Lung (tissue), 17 donors: ENCODE measurements at places on chromosomes 12 and 14. TPM values are rescaled to one million over a fixed set of nuclear protein-coding genes. Genes with fewer than 3 reads are reported as not detected.
A peak's percentile ranks its signal among the peaks of the same experiment; 100 is the strongest.

GRCh38 chr12:50057000-50057841 lies at the start of gene ASIC1:
Gene ASIC1 (plus strand): TSS chr12:50057596. CDS start chr12:50058767, 1,171 bp downstream.
- peak; percentile 83 for DNase-seq
- peaks cover 2% of the 10 kb centered on the region for H3K36me3 ChIP-seq

GRCh38 chr14:96205978-96206360 lies 1.3 kb downstream of the BDKRB2 start:
- no peak for DNase-seq
- H3K36me3 ChIP-seq, result no peaks in the 10 kb centered on the region

- no peaks in the 10 kb centered on the region for H3K4me1 ChIP-seq
- no peaks in the 10 kb centered on the region for H3K36me3 ChIP-seq
Measured at GRCh38 chr12:70852416-70853150, 68.0 kb downstream of the PTPRR start.

GRCh38 chr12:50638482-50638880 lies 125.4 kb upstream of the ATF1 start:
- no peaks in the 10 kb centered on the region for H3K27me3 ChIP-seq
- no peak for DNase-seq
- no peak overlapping the region for H3K4me3 ChIP-seq
- peaks cover 4% of the 10 kb centered on the region for H3K36me3 ChIP-seq

DNA sequence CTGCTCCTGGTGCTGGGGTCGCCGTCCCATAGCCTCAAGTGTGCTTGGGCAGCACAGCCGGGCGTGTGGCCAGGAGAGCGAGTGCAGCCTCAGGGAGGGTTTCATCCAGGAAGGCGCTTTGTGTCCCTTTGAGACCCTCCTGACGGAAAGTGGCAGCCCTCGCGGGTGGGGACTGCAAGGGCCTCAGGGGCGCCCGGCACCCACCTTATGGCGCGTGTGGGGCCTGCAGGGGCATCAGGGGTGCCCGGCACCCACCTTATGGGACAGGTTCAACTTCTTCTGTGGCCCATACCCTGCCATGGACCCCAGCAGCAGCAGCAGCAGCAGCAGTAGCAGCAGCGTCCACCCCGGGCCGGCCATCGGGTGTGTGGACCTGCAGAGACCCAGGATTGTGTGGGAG lies 4.5 kb downstream of the LRCOL1 start:
- DNase-seq, result no peak
- H3K4me1 ChIP-seq, result peaks cover 8% of the 10 kb centered on the region
- no peak overlapping the region for H3K4me3 ChIP-seq

GRCh38 chr14:56142314-56142713 lies 24.1 kb downstream of the PELI2 start:
- no peak for DNase-seq
- no peaks in the 10 kb centered on the region for H3K27me3 ChIP-seq
- H3K4me3 ChIP-seq, result no peak overlapping the region
- no peaks in the 10 kb centered on the region for H3K36me3 ChIP-seq
- H3K27ac ChIP-seq, result no peak overlapping the region

DNA sequence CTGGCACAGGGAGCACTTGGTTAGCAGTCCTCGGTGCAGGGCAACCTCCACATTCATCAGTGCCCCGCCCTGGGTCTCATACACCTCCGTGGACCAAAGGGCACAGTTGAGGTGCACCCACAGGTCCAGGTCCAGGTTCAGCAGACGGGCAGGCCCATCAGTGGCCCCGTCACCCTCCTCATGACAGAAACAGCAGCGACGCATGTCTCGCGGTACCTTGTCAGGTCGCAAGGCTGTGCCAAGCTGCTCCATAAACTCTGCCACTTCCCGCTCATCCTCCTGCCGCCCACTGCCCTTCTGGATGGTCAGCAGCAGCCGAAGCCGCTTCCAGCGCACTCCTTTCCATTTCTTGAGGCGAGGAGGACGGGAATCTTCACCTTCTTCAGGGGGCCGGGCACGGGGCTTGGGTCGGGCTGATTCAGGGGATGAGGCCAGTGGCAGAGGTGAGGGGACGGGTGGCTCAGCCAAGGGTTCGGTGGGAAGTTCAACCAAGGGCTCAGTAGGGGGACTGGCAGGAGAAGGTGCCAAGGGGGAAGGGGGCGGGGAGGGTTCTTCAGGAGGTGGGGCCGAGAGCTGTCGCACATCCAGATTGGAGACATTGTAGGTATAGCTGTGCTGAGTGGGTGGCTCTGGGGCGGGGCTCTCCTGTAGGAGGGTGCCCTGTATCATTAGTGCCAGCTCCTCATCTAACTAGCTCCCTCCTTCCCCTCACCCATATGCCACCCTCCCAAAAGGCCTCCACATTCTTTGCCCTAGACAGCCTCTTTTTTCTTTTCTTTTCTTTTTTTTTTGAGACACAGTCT lies 8.3 kb upstream of the PRKAG1 start:
- no peak for DNase-seq
- no peaks in the 10 kb centered on the region for H3K4me1 ChIP-seq
- no peak overlapping the region for H3K4me3 ChIP-seq
- no peak overlapping the region for H3K27ac ChIP-seq

DNA sequence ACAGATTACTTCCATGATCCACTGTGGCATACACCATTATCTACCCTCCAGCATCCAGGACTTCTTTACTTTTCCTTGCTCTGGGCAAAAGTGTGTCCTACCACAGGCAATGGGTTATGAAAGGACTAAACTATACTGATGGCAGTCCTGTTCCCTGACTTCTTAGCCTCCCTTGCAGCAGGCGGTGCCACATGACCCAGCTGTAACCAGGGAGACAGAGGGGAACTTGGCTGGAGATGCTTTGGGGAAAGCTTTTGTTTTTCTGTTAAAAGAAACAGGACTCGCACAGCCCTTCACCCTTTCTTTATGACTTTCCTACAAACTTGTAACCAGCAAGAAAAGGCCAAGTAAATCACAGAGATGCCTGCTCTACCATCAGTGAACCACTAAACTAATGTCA lies 394.4 kb downstream of the PCNX1 start:
- no peaks in the 10 kb centered on the region for H3K27me3 ChIP-seq
- H3K27ac ChIP-seq, result no peak overlapping the region
- no peaks in the 10 kb centered on the region for H3K36me3 ChIP-seq
- no peaks in the 10 kb centered on the region for H3K4me1 ChIP-seq

- no peak overlapping the region for H3K27ac ChIP-seq
- no peaks in the 10 kb centered on the region for H3K4me1 ChIP-seq
- no peak for DNase-seq
- no peak overlapping the region for H3K4me3 ChIP-seq
Measured at GRCh38 chr12:104870797-104871196, 87.3 kb downstream of the SLC41A2 start.

- no peaks in the 10 kb centered on the region for H3K36me3 ChIP-seq
- H3K4me1 ChIP-seq, result no peaks in the 10 kb centered on the region
- no peak overlapping the region for H3K4me3 ChIP-seq
Measured at GRCh38 chr14:30496852-30497251, 62.1 kb upstream of the G2E3 start.

- no peaks in the 10 kb centered on the region for H3K4me1 ChIP-seq
- H3K27me3 ChIP-seq, result peaks cover 4% of the 10 kb centered on the region
- no peak overlapping the region for H3K4me3 ChIP-seq
- no peak overlapping the region for H3K27ac ChIP-seq
Measured at GRCh38 chr14:98130691-98131090, 1141.3 kb downstream of the BCL11B start.

DNA sequence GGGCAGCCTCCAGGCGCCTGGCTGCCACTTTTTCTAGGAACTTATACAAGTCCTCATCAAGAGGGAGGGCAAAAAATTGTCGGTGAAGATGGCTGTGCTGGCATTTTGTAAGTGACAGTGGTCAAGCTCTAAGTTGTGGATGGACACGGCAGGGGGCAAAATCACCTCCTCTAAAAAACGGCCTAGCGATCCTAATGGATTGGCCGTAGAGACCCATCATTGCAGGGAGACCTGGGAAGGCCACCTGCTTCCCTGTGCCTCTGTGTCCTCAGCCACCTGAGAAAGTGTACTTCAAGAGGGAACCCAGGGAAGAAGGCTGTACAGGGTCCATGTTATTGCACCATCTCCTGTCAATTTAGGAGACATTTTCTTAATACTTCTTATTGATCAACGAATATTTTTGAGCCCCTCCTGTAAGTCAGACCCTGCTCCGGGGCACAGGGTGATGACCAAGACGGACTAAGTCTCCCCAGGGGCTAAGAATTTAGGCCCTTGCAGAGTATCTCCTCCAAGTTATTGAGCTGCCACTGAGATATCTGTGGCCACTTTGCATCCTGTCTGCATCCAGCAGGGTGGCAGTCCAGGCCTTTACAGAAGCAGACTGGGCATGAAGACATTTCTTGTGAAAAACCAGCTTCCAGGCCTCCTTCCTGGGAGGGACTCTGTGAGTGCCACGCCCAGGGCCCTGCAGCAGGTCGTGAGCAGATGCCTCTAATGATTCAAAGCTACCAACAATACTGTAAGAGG lies 40.5 kb downstream of the PSMA6 start:
- no peaks in the 10 kb centered on the region for H3K27me3 ChIP-seq
- no peak overlapping the region for H3K4me3 ChIP-seq
- no peaks in the 10 kb centered on the region for H3K36me3 ChIP-seq
- DNase-seq, result no peak
- peaks cover 11% of the 10 kb centered on the region for H3K4me1 ChIP-seq

LMO3 gene
- 176 TPM for total RNA-seq
